ENCODE measurements at places on chromosomes 2 and 18.
A peak's percentile ranks its signal among the peaks of the same experiment; 100 is the strongest.

DNA sequence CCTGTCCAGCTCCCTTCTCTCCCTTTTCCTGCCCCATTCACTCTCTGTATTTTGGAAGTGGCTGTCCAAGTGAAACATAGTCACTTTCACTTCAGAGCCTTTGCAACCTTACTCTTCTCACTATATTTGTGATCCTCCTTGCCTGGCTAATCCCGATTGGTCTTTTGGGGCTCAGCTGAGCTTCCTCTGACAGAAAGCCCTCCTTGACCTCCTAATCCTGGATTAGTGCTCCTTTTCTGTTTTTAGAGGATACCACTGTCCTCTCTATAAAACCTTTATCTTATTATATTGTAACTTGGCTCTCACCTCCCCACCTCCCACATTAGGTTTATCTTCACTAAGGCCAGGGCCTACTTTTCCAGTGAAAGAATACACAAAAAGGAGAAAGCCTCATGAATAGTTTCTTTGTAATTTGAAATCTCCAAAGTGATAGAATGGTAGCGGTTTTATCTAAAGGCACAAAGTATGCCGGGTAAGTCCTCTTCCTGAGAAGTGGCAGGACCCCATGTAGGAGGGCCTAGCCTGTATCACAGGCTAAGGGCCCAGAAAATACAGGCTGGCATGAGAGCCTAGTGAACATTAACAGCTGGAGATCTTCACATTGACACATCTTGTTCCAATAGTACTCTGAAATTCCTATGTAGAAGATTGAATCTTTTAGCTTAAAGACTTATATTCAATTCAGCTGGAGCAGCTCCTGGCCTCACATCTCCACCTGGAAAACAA, 83.1 kb upstream of the GAREM1 start:
- no peak for DNase-seq

DNA sequence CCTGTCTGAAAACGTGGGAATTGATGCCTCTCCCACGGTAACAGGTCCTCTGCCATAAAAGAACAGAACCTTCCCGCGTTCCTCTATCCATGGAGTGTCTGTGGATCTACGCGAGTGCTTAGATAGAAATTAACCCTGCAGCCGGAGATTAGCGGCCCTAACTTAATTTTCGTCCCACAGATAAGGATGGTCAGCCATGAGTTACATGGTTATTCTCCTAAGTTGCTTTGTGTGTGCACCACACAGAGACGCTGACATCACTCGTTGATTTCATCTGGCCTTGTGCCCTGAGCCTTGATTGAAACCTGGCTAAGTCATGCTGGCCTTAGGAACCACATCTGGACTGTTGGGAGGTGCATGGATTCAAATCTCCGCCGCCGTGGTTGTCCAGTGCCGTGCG, 132.1 kb downstream of the GBX2 start:
- DNase-seq: no peak

DNA sequence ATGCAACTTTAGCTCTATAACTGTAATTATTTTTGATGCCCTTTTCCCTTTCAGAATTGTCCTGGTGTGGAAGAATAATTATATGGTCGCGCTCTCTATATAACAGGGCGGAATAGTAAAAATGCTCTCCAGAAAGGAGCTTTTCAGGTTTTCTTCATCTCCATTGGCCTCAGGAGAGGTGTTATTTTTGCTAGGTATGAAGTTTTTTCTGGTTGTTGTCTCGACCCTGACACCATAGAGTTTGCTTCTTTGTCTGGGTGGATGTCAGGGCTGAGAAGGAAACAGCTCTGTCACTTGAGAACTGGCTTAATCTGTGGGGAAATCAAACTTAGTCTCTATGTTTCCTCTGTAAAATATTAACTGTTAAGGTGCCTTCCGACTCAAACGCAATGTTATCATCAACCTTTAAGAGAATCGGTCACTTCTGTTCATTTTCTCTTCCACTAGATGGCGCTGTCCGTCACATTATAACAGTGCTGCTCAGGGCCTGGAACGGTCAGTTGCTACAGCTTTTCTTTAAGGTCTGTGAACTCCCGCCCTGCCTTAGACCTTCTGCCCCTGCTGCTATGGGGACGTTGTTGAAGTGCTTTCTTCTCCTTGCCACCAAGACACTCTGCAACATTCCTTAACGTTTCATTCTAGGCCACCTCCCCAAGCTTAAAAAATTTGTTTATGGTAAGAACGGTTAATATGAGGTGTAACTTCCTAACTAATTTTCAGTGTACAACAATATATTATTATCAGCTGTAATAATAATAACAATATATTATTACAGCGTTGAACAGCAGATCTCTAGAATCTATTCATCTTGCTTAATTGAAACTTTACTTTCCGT, 23.8 kb upstream of the SERPINB12 start:
- DNase-seq: peak; percentile 67

GRCh38 chr2:134122610-134123009, 131.3 kb upstream of the MGAT5 start:
- no peak for DNase-seq

- no peak for DNase-seq
These were observed 307.5 kb downstream of the TCF4 start for GRCh38 chr18:55280503-55280902.

- no peak for DNase-seq
These were observed 120.6 kb upstream of the SMAD7 start for GRCh38 chr18:49071317-49071716.

GRCh38 chr2:45299361-45299760, 290.1 kb upstream of the SIX2 start:
- DNase-seq: no peak

DNA sequence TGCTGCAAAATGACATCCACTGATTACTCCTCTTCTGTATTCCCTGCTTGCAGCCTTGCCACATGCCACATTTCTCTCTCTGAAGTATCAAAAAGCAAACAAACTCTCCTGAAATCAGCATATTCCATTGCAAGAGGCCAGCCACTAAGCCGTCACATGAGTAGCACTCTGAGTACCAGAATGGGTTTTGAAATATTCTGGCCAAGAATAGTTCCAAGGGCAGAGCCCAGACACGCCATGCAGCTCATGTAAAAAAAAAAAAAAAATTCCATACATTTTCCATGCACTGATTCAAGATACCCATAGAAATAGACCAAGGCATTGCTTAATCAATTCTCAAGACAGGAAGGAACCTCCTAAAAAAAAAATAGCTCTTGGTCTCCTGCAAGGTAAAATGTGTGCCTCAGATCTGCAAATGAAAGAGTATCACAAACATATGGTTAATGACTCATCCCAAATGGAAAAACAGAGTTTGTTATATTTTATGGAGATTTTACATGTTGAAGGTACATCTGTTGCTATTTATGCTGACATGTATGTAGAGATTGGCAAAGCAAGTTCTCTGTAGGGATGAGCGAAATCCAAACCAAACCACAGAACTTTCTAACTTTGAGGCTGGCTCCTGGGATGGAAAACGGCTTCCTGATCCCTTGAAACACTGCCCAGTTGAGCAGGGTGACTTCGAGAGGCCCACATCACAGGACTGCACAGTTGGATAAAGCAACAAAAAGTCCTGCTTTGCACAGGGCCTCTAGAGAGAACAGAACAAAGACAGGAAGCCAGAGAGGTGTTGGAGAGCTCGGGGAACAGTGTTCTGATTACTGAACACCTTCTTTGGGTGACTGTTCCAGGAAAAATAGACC, 346.2 kb downstream of the ZNF521 start:
- DNase-seq: no peak

DNA sequence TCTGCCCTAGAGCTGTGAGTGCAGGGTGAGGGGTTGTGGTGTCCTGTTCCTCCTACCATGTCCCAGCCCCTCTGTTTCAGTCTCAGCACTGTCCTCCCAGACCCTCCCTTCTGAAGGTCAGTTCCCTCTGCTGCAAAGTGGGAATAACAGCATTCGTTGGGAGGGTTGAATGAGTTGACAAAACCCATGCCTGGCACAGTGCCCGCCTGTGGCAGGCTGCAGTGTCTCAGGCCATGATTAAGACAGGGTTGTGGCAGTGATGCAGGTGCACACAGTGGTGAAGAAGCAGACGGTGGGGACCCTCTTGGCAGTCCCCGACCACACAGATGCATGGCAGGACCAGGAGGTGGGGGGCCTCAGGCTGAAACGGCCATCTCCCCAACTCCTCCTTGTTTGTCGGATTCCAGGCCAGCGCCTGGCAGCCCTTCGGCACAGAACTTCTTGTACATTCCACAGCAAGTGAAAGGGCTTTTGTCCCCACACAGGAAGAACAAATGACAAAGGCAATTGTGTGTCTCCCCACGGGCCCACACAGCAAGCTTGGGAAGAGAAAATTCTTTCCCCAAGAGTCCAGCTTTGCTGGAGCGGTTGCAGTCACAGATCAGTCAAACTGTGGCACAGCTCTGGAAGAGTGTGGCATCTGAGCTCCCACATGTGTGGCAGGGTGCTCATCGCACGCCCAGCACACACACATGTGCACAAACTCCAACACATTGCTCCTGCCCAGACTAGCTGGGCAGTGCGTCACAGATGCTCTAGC, 92.0 kb upstream of the MSH2 start:
- no peak for DNase-seq

DNA sequence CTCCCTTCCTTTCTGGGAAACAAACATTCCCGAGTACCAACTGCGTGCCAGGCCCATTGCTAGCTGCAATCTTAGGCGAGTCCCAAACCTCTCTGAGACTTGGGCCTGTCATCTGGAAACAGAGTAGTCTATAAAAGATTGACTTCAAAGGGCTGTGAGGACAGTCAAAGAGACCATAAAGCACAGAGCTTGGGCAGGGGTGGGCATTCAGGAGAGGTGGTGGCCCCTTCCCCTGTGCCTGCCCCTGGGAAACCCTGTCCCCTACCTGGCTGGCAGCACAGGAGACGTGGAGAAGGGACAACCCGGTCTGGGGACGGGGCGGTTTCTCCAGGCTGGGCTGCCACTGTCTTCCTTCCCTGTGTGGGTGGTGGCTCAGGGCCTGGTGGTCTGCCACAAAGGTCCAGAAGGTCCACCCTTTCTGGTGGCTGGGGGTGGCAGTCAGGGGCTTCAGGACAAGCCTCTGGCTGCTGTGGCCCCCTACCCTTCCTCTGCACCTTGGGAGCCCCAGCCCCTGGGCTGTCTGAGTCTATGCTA, 33.9 kb upstream of the FOSL2 start:
- no peak for DNase-seq

DNA sequence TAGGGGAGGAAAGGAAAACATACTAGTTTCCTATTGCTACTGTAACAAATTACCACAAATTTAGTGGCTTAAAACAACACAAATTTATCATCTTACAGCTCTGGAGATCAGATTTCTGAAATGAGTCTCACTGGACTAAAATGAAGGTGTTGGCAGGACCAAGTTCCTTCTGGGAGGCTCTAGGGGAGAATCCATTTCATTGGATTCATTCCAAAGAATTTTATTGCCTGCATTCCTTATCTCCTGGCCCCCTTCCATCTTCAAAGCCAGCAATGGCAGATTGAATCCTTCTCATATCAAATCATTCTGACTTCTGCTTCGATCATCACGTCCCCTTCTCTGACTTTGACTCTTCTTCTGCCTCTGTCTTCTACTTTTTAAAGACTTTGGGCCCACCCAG, 250.9 kb downstream of the IRS1 start:
- no peak for DNase-seq

DNA sequence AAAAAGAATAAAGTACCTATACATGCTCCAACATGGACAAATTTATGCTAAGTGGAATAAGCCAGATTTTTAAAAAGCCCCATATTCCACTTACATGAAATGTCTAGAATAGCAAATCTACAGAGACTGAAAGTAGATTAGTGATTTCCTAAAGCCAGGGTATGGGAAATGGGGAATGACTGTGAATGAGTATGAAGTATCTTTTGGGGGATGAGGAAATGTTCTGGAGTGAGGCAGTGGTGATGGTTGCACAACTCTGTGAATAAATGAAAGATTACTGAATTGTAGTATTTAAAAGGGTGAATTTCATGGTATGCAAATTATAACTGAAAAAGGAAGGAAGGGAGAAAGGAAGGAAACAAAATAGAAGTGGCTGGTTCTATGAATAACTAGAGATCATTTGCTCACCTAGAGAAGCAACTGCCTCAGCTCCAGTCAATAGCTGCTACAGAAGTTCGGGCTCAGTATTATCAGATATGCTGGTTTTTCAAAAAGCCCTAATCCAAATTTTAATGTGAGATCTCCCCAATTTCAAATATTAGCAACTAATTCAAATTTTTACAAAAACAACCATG, 39.3 kb downstream of the MAP3K2 start:
- no peak for DNase-seq

DNA sequence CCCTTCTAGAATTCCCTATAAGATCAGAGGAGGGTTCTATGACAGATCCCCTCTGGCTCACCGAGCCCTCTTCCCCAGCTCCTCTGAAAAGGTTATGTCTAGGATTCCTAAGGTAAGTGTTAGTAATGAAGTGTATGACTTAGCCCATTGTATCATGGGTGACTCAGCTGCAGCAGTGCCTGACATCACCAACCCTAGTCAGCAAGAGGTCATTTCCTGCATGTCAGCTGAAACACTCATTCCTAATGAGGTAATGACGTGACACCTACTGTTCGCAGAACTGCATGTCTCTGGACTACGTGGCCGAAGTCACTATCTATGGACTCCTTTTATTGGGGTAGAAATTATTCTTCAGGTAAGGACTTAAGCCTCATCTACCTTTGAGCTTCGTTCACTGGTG, 196.1 kb upstream of the MYT1L start:
- no peak for DNase-seq

GRCh38 chr2:192307530-192307929, 112.8 kb upstream of the TMEFF2 start:
- no peak for DNase-seq

GRCh38 chr2:199378948-199379650, 78.6 kb downstream of the SATB2 start:
- DNase-seq: no peak

DNA sequence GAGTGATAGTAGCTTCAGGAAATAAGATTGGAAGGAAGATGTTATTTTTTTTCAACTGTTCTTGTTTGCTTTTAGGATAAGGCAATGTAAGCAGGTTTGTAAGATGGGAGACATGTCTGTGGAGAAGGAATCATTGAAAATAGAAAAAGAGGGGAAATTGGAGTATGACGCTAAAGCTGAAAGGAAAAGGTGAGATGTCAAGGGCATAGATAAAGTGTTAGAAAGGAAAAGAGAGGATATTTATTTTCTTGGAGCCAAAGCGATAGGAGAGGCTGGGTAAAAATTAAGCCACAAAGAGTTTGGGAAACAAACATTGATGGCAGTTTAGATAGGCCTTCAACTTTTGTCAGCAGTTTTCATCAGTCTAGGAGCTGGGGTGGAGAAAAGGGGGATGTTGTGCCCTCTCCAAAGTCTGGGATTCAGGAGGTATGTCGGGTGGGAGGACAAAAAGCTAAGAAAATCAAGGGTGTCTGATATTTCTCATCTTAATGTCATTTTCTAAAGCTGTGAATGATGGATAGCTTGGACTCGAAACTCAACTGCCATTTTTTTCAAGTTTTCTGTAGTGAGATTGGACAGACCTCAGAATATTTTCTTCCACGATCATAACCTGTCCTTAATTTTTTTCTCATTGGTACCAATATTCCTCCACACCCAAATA, 63.3 kb downstream of the MAPRE2 start:
- DNase-seq: no peak

GRCh38 chr2:10278029-10278762, 24.5 kb upstream of the HPCAL1 start:
- DNase-seq: peak; percentile 45

DNA sequence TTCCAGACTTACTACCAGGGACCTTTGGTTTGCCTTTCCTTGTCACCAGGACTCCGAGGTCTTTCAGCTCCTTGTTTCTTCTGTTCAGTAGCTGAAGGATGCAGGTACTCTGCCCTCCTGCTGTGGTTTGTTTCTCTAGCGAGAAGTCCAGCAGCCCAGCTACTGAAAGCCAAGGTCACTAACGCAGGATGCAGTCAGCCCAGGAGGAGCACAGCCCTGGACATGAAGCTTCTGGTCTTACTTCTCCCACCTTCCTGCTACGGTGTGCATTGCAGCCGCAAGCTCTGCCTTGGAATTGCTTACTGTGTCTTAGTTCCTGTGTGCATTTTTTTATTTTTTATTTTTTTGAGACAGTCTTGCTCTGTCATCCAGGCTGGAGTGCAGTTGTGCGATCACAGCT, 62.4 kb downstream of the DGKD start:
- DNase-seq: no peak
